Small intestine (tissue), 16 donors: ENCODE measurements at places on chromosomes 7 and 10.

- DNase-seq: no peak
These were observed 1.3 kb downstream of the HHEX start for GRCh38 chr10:92690915-92691590.

DNA sequence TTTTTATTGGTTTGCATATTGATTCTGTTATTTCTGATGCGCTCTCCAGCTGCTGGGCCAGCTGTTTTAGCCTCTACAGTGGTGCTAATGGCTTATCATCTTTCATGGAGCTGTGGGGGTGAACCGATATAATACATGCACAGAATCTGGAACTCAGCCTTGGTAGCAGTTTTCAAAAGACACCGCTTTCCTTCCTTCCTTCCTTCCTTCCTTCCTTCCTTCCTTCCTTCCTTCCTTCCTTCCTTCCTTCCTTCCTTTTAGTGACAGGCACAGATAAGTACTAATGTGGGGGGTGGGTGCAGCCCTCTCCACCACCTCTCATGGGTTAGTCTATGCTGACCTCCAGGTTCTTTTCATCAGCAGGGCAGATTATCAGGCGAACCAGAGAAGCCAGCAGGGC lies 31.9 kb upstream of the C10orf53 start:
- no peak for DNase-seq

GRCh38 chr7:112938863-112939573 lies 147.6 kb downstream of the GPR85 start:
- DNase-seq: peak; percentile 11

DNA sequence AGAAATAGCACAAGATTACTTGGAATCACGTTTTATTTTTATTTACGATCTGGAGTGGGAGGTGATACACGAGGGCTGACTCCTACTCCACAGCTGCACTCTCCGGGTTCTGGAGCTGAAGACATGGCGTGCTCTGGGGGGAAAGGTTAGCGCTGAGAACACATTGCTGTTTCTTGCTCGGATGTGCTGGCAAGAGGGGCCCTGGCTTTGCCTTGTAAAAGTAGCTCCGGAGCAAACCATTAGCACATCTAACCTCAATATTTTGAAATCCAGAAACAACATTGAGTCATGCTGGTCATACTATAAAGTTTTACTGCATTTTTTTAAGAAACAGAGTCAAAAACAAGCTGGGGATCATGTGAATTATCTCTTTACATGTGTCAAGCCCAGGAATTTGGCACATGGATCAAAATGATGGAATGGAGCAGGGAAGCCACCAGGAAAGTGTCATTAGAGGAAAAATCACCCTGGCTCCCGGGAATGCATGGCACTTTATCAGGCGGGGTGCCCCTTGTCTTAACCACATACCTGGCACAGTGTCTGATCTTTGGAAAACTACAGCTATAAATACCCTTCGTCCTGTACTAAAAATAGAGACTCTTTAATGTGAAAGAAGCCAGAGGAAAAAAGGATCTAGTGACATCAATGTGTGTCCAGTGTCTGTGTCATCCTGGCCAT lies 31.6 kb upstream of the LYZL1 start:
- DNase-seq: peak; percentile 13

DNA sequence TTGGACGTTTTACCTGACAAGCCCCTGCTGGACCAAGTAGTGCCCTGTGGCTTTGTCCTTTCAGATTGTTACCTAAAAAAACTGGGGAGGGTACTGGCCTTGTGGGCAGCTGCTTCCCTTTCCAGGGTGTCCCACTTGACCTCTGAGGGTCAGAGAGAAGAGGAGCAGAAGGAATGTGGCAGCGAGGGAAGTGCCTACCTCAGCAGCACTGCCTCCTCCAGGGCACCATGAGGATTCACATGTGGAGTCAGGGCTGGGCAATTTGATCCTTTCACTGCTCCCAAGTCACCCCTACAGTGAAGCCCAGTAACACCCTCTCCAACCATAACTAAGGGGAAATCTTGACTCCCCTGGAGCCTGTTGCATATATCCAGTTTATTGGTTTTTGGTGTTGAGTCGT lies 64.6 kb downstream of the ITGB1 start:
- no peak for DNase-seq
